ENCODE measurements at places on chromosomes 1 and 21.

- no peak for DNase-seq
Measured at GRCh38 chr1:89407360-89407759, 43.5 kb downstream of the GBP6 start.

GRCh38 chr1:50502147-50502546, 78.9 kb upstream of the DMRTA2 start:
- DNase-seq = no peak

- no peak for DNase-seq
Measured at GRCh38 chr1:20093940-20094391, 24.0 kb downstream of the PLA2G5 start.

DNA sequence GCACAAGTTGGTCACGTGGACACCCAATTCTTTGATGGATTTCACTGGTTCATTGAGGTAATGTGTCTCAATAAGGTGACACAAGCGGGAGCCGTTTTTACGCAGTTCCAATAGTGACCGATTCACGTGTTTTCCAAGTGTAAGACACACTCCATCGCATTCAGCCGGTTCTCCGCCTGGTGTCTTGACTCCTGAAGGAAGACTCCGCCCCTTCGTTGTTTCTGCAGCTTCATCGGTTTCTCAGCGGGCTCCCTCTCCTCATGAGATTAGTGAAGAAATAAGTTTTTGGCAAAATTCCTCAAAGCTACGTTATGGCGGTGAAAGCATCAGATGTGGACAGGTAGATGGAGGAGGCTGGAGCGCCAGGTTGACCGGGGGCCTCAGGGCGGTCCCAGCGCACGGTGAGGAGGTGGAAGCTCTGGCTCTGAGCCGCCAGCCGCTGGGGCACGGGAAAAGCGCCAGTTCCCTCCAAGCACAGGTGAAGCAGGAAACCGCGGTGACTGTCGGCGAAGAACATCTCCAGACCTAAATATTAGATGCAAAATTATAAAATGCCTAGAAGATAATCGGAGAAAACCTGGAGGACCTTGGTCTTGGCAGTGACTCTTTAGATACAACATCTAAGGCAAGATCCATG, 21.0 kb downstream of the CD2 start:
- no peak for DNase-seq

DNA sequence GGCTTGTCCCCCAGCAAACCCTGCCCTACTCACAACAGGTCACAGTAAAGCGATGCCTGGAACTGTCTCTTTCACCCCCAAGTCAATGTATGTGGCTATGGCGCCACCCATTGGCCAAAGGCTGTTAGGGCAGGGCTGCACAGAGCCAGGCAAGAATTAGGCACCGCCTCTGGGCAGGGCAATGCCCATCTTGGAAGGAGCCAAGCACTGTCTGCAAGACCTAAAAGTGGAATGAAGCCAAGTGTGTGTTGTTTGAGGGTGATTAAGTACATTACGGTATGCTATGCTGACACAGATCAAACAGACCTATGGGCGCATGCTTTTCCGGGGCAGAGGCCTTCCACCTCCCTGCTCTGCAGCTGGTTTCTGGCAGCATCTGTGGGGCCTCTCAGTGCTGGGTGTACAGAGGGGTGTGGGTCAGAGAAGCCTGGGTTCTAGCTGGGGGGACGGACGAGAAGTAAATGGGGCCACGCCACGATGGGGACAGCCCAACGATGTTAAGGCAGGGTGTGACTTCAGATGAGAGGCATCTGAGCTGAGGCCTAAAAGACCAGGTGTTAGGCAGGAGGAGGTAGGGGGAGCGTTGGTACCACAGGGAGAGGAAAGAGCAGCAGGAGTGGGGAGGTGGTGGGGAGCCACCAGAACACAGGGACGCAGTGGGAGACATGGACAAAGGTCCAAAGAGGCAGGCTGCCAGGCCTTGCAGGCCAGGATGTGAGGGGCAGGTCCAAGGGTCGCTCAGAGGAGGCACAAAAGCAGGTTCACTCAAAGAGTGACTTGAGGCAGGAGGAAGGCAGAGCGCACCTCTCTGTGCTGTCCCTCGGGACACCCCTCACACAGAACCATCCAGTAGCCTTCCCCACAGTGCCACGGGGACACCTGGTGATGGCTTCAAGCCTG, 49.8 kb downstream of the ACOT7 start:
- DNase-seq = peak; percentile 41

- peak; percentile 45 for DNase-seq
Measured at GRCh38 chr1:41662061-41662764, 177.7 kb upstream of the EDN2 start.

DNA sequence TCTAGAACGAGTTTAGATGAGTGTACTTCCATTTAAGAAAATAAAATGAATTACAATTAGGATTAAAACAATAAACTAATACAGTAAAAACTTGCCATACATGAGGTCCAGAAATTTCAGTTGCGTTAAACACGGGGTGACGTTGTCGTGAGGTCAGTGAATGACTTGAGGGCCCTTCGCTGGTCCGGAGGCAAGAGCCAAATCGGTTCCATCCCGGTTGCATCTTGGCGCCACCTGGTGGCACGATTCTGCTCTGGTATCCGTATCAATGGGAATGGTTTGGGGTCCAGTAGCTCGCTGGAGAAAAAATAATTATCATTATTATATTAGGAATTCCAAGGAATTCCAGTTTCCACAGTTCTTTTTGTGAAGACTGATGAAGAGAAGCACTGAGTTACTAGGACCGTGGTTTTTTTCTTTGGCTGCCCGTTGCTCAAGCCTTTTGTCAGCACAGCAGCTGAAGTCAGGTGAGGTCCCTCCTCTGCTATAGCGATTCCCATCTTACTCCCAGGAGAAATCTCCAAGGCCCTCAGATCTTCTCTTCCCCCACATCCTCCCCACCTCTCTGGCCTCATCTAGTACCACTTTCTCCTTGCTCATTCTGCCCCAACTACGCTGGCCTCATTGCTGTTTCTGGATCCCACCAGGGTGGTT, 161.4 kb downstream of the SLC35F3 start:
- peak; percentile 63 for DNase-seq

DNA sequence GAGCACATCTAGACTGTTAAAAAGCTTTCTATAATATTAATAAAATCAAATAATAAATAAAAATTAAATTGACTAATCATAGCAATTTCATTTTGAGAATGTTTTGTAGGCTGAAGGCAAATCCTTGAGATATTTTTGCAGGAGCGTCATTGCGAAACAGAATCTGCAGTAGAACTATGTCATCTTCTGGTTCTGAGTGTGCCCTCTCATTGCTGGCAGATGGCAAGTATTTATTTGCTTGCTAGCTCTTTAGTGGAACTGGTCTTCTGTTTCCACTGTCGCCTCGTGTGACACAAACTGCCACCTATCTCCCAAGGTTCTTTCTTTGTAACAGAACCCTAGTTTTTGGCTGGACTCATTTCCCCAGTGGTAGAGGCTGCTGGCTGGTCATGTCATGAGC, 19.0 kb upstream of the IRF2BP2 start:
- DNase-seq = no peak

DNA sequence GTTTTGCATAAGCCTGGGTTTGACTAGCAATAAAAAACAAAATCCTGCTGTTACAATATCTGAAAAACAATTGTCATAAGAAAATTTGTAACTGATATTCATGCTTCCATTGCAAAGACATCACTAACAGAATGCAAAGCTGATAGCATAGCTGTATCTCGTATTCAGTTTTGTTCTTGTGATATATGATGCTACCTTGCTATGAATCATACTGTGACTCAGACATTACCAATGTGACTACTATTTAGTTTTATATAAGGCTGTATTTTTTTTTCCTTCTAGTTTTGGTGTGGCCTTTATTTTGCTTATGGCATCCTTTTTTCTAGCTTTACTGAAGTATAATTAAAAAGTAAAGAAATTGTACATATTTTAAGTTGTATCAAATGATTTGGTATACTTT, 1381.8 kb downstream of the MRPL39 start:
- DNase-seq = no peak

DNA sequence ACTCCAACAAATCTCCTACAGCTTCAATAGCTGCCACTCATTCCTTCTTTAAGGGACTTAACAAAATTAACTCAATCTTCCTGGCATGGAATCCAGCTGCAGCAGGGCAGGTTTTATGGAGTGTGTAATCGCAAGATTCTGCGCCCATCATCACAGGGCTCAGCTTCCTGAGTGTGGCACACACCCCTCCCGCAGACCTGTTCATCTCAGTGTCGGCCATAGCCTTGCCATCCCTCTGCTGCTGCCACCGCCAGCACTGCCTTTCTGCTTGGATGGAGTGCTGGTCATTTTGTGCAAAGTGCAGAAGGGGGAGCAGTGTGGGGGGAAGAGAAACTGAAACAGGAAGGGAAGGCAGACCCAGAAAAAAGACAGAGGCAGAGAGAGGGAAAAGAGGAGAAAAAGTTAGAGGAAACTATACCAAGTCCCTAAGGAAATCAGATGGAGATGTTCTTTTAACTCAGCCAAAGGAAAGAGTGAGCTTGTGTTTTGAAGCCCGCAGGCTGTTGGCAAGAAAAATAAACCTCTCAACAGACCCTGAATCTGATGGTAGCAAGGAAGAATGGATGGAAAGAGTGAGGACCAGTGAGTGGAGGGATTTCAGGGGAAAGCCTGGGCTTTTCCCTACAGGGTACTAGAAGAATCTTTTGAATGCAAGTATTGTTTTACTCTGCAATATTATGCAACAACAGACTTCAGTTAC, 324.2 kb downstream of the SEC16B start:
- no peak for DNase-seq

DNA sequence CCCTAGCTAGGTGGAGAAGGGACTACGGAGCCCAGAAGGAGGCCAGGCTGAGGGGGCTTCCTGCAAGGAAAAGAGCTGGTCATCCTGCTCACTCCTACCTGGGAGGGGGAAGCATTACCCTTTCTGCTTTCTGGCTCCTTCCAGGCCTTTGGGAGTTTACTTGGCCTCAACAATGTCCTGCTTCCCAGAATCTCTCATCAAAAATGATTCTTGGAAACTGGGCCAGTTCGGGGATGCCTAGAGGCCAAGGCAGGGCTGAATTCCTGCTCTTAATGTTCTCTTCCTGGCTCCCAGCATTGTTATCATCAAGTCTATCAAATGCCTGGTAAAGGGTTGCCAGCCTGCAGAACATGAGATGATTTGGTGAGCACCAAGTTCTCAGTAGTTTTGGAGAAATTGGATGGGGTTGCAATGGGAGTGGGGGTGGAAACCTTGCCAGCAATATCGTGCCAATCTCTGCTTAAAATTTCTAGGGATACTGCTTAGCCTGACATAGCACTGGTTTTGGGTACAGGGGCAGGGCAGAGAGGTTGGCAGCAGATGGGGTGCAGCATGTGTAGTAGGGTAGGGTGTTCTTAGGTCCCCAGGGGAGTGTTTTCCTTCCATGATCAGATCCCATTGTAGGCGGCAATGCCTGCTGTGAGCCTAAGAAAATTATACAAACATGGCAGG, 7.7 kb upstream of the PAFAH2 start:
- no peak for DNase-seq

GRCh38 chr1:11341901-11342552, 69.0 kb downstream of the UBIAD1 start:
- DNase-seq = no peak

DNA sequence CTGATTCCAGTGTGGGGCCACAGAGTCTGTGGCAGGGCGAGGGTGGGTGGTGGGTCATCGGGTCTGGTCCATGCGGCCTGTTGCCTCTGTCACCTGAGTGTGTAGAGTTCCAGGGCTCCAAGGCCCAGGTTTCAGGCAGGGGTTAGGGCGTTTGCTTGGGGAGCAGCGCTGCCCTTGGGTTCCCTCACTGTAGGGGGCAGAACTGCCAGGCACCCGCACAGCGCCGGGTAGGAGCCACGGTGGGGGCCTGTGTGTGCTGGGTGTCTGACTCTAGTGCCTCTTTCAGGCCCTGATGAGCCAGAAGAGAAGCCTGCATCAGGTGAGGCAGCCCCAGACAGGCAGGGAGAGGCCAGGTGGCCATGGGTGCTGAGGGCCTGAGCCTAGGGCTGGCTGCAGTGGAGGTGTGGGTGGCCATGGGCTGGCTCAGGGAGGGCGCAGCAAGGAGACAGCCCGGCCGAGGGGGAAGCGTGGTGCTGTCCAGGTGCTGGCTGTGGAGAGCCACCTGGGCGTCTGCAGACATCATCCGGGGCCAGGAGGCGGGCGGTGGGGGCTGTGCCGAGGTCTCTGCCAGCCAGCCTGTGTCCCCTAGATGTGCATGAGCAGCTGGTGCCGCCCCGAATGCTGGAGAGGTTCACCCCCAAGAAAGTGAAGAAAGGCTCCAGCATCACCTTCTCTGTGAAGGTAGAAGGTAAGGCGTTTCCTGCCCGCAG, 72.3 kb downstream of the TRIM11 start:
- DNase-seq = no peak

DNA sequence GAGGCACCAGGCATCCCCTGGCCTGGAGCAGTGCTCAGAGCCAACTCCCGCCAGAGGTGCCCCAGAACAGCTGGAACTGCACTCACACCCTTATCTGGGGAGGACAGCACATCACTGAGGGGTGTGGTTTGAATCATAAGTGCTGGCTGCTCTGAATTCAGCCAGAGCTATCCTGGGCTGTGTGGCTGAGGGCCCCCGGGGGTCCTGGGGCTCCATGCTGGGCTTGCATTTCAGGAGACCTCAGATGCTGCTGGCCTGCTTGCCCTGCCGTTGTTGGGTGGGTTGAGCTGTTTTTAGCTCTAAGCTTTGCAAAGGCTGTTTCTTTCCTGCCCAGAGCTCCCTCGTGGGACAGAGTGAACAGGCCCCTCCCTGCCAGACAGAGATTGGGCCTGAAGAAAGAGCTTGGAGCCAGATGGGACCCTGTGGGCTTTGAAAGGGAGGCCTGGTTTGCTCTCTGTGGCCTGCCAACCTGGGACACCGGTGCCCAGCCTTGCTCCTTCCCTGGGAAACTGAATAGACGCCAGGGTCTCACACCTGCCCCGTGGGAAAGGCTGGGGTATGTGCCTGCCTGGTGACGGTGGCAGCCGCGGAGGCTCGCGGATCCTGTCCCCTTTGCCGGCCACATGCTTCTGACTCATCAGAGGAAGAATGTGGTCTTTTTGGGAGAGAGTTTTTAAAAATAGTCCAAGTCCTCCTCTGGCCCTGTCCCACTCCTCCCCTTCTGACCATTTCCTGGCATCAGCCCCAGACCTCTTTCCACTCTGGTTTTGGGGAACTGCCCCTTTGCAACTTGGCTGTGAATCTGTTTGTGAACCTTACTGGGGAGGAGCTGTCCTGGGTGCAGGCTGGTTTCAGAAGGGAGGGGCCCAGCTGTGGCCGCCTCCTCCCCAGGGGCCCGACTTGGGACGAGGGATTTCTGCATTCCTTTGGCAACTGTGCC, 30.0 kb downstream of the ARHGEF10L start:
- no peak for DNase-seq

GRCh38 chr21:25420831-25421230, 186.4 kb downstream of the MRPL39 start:
- DNase-seq = no peak

GRCh38 chr21:15004721-15005370, 60.0 kb downstream of the NRIP1 start:
- no peak for DNase-seq

DNA sequence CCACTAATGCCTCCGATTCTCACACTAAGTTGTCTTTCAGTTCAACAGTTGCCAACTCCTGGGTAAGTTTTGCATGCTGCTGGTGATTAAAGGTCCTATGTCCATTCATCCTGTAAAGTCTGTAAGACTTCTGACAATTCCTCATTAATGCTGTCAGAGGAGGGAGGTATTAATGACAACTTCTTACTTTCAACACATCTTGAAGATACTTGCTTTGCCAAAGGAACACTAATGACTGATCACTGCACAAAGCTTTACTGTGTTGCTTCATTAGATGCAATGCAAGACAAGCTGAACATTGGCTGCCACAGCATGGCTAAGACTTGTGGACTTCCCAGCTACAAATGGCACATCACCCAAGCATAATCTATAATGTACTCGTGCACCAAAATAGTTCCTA, 114.6 kb upstream of the PRDX6 start:
- DNase-seq = no peak

GRCh38 chr1:115134850-115135480, 45.7 kb upstream of the TSPAN2 start:
- no peak for DNase-seq
